ENCODE measurements at places on chromosomes 4 and X. TPM values are rescaled to one million over a fixed set of nuclear protein-coding genes. Genes with fewer than 3 reads are reported as not detected.

SLC35A2 gene
- 9.7 TPM for polyA plus RNA-seq

IBSP gene
- not detected for polyA plus RNA-seq

GRCh38 chrX:48574270-48575266, at the start of gene RBM3:
RBM3 (plus strand) TSS chrX:48574484; CDS start chrX:48575181, 697 bp downstream.
- peak within 1 kb of the TSS; percentile 48 for H3K4me3 ChIP-seq
- H3K4me1 ChIP-seq, result no peaks in the 10 kb centered on the region
- peak within 1 kb of the TSS; percentile 89 for H3K27ac ChIP-seq
- H3K27me3 ChIP-seq, result no peaks in the 10 kb centered on the region
- peak; percentile 93 for DNase-seq
- H3K36me3 ChIP-seq, result peaks cover 2% of the 10 kb centered on the region

- peak; percentile 44 for DNase-seq
- H3K27ac ChIP-seq, result no peak overlapping the region
- no peaks in the 10 kb centered on the region for H3K36me3 ChIP-seq
- no peak overlapping the region for H3K4me3 ChIP-seq
- H3K4me1 ChIP-seq, result peaks cover 18% of the 10 kb centered on the region
Measured at GRCh38 chrX:129609395-129609794, 45.4 kb downstream of the APLN start.

GRCh38 chr4:122313006-122313646, 65.7 kb upstream of the ADAD1 start:
- peaks cover 4% of the 10 kb centered on the region for H3K36me3 ChIP-seq
- H3K27me3 ChIP-seq, result no peaks in the 10 kb centered on the region
- H3K4me1 ChIP-seq, result no peaks in the 10 kb centered on the region
- H3K4me3 ChIP-seq, result no peak overlapping the region
- no peak for DNase-seq
- H3K27ac ChIP-seq, result no peak overlapping the region

- H3K27ac ChIP-seq, result no peak overlapping the region
- no peak for DNase-seq
- no peaks in the 10 kb centered on the region for H3K36me3 ChIP-seq
- H3K4me1 ChIP-seq, result no peaks in the 10 kb centered on the region
Measured at GRCh38 chr4:8291701-8292477, 22.3 kb downstream of the HTRA3 start.

MAML3 gene
- polyA plus RNA-seq, result 5.3 TPM

BMP15 gene
- polyA plus RNA-seq, result not detected

DNA sequence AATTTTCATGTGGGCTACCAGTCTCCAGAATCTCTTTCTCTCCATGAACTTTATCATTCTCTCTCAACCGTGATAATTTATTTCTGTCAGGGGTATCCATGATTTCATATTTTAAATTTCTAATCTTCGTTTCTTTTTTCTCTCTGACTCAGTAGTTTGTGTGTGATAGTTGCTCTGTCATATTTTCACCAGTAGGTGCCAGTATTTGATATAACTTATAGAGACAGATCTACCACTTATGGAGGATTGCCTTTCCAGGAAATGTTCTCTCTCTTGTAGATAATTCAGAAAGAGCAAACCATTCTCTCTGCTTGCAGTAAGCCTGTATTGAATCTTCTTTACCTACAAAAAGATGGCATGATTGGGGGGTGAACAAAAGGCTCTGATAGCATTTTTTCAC, 79.3 kb upstream of the DYNLT3 start:
- H3K4me1 ChIP-seq, result no peaks in the 10 kb centered on the region
- no peaks in the 10 kb centered on the region for H3K27me3 ChIP-seq
- H3K27ac ChIP-seq, result no peak overlapping the region
- peak; percentile 36 for DNase-seq

FHIP1A gene
- 0.81 TPM for polyA plus RNA-seq

MBTPS2 gene
- 0.89 TPM for polyA plus RNA-seq

GABRA4 gene
- 0.22 TPM for polyA plus RNA-seq

- H3K27me3 ChIP-seq, result no peaks in the 10 kb centered on the region
- H3K27ac ChIP-seq, result no peak overlapping the region
- no peak overlapping the region for H3K4me3 ChIP-seq
Measured at GRCh38 chrX:1500701-1501624, 36.0 kb downstream of the P2RY8 start.

- no peaks in the 10 kb centered on the region for H3K4me1 ChIP-seq
- H3K27me3 ChIP-seq, result peaks cover 47% of the 10 kb centered on the region
- no peaks in the 10 kb centered on the region for H3K36me3 ChIP-seq
Measured at GRCh38 chr4:57110640-57111511, 691 bp upstream of the IGFBP7 start.

DNA sequence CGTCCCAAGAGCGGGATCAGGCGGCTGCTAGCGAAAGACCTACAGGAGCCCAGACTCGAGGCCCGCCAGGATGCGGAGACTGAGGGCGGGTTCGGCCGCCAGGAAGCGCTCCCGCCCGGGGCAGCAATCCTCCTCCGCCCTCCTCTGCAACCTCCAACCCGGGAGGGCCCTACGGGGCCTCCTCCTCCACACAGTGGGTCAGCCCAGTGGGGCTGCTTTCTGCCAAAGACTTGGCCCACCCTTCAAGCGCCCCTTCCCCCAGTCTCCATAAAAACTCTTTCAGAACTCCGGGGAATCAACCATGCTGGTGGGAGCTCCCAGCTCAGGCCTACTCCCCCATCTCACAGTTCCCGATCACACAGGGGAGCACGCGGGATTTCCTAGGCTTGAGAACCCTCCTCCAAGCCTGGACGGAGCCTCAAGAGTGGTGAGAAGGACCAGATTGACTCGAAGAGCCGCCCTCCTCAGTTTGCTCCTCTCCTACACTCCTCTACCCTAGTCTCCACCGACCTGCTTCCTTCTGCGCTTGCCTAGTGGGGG, 77.5 kb downstream of the RLIM start:
- H3K36me3 ChIP-seq, result no peaks in the 10 kb centered on the region
- no peaks in the 10 kb centered on the region for H3K27me3 ChIP-seq
- H3K27ac ChIP-seq, result peak overlapping the region; percentile 95
- no peak overlapping the region for H3K4me3 ChIP-seq

DNA sequence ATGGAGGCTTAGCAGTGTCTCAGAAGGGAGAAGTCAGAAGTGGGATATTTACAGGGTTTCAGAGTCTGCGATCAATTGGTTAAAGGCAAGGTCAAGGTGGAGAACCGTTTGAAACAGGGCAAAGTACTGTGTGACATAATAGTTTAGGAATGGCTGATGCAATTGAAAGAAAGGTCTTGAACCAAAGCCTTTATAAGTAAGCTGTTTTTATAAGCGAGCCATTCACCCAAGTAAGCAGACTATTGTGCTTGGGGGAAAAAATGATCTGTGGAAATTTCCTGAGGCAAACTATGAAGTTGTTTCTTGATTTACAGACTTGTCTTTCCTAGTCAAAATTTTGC, 327.3 kb downstream of the CAMK2D start:
- no peak overlapping the region for H3K4me3 ChIP-seq
- H3K27me3 ChIP-seq, result no peaks in the 10 kb centered on the region
- peak; percentile 6 for DNase-seq
- no peaks in the 10 kb centered on the region for H3K36me3 ChIP-seq
- H3K27ac ChIP-seq, result no peak overlapping the region

SPANXD gene
- not detected for polyA plus RNA-seq

GRCh38 chr4:144316869-144317268, 176.4 kb upstream of the GYPA start:
- no peak overlapping the region for H3K27ac ChIP-seq
- H3K36me3 ChIP-seq, result no peaks in the 10 kb centered on the region
- H3K27me3 ChIP-seq, result no peaks in the 10 kb centered on the region
- DNase-seq, result no peak
- H3K4me1 ChIP-seq, result no peaks in the 10 kb centered on the region

All from small intestine (tissue), 16 donors.